ENCODE measurements at places on chromosomes 1 and 21.

DNA sequence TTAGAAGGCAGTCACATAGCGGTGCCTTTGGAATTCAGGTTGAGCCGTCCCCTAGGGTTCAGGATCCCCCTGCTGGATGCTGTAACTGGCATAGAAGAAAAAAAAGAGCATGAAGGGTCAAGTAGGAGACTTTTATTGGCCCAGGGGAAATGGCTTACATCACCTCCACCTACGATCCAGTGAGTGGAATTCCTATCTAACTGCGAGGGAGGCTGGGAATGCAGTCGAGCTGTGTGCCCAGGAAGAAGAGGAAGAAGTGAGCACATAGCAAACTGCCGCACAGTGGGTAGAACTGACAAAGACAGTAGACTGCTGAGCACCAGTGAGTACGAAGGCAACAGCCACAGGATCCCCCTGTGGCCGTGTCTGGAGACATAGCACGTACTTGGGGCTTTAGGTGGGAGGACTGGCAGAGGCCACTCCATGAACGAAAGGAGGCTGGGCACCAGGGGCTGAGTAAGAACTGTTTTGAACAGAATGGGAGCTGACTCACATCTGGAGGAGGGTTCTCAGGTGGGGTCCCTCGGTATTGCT is 79.2 kb downstream of the RNF220 start:
- no peak for DNase-seq

DNA sequence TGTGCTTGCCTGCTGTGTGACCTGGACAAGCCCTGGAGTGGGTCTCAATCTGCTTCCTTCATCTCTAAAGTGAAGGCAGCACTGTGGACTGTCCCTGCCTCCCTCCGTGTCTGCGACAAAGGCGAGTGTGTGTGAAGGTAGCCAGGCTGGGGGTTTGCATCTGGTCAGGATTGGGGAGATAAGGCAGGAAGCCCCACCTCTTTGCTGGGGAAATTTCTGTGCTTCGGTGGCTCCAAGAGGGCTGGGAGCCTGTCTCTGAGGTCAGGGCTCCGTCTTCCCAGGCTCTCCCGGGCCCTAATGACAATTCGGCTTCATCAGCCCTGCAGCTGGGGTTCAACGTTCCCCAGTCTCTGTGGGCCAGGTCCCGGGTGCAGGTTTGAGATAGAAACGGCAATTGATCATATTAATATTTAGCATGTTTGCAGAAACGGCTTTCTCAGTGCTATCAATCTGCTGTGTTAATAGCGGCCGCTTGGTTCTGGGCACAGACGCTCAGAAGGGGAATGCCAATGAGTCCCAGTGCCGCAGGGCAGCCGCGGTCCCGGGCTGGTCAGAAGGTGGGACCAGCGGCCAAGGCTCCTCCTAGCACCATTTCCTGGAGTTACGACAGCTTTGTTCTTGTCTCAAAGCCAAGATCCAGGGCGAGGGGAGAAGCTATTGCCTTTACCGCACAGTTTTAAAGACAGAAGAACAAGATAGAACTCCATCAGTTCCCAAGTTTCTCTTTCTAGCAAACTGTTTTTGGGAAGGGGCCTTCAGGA is 105.7 kb downstream of the PRDM16 start:
- no peak for DNase-seq

- DNase-seq = no peak
These were observed 219.7 kb downstream of the NFIA start for GRCh38 chr1:61301824-61302657.

DNA sequence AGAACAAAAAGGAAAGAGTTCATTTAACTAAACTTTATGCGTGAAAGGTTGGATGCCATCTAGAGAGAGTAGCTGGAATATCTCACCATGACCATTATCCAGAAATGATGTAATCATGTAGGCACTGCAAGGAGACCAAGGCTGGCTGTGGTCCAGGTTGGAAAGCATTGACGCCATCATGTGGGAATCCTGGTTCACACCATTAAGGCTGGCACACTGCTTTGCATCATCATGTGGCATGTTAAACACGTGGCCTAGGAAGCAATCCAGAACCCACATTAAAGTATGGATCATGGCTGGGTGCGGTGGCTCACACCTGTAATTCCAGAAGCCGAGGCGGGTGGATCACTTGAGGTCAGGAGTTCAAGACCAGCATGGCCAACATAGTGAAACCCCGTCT is 4.3 kb downstream of the ADAMTS1 start:
- DNase-seq = no peak
